ENCODE measurements at places on chromosomes 11 and 22.

DNA sequence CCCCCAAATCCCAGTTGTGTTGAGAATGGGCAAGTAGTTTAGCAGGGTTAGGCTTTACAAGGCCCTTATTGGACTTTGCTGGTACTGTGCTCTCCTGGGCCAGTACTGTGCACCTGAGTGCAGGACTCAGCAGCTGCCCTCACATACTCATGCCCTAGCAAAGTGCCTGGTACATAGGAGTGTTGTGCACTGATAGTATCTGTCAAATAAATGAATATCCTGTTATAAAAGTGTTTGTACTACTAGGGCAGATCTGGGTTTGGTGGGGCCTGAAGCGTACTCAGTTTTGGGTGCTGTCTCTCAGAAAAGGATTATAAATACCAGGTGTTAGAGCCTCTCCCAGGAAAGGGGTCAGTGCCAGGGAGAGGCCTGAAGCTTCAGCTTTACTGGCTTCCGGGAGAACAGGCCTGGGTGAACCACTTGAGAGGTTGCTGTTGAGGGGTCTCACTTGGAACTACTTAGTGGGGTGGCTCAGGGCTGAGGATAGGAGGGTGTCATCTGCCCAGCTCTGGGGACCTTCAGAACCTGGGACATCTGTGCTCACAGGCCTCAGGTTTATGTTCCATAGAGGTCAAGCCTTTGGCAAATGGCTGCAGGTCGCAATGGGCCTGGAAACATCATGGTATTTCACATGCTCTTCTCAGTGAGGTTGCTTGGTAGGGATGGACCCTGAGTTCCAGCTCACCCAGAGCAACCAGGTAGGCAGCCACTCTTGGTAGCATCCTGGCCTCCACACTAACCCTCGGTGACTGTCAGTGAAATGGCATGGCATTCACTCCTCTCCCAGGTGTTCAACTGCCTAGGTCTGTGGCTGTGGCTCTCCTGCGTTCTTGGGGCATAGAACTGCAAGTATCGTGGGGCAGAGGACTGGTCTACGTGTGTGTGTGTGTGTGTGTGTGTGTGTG is 106.1 kb downstream of the ZBTB16 start:
- DNase-seq = no peak

DNA sequence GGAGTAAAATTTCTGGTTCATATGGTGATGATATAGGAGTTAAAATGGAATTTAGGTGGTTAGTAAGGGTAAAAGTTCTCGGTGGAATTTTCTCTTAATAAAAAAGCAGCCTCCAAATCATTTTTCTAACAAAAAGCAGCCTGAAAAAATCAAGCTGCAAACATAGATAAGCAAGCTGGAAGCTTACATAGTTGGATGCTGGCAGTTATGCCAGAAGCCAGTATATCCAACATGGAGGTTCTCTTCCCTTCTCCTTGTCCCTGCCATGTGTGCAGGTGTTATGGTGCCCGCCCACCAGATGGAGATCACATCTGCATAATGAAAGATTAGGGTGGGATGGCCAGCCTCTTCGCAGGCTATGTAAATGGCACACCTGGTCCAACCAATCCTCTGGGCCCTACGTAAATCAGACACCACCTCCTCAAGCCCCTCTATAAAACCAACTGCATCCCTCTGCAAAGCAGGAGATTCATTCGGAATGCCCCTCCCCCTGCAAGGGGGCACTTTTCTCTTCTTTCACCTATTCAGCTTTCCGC is 22.4 kb downstream of the PIWIL3 start:
- DNase-seq = no peak

GRCh38 chr11:64100360-64100759 is 64.6 kb downstream of the FLRT1 start:
- DNase-seq = no peak

- no peak for DNase-seq
These were observed 333.5 kb upstream of the PITPNB start for GRCh38 chr22:28252539-28252938.
